ENCODE measurements at places on chromosomes 5 and 9.

- DNase-seq, result no peak
These were observed 620 bp upstream of the VPS13A start for GRCh38 chr9:77176686-77177142.

DNA sequence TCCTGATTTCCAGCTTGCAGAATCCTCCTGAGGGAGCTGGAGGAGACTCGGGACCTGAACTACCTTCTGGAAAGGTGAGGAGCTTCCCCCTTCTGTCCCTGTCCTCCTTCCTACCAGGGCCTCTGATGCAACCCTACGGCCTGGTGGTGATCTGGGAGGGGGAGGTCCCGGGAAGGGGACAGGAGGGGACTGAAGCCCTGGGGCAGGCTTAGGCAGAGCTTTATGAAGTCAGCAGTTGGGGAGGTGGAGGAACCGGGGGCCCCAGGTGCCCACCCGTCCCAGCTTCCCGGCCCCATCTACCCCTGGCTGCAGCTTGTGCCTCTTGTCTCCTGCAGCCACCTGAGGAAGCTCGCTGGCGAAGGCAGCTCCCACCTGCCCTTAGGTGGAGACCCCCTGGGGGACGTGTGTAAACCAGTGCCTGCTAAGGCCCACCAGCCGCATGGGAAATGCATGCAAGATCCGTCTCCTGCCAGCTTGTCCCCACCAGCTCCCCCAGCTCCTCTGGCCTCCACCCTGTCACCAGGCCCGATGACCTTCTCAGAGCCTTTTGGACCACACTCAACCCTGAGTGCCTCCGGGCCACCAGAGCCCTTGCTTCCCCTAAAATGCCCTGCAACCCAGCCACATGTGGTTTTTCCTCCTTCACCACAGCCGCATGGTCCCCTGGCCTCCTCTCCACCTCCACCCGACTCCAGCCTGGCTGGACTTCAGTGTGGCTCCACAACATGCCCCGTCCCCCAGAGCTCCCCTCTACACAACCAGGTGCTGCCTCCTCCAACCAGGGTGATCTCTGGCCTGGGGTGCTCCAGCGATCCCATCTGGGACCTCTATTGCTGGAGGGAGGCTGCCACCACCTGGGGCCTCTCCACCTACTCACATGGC lies 2.1 kb downstream of the SPATA31E1 start:
- DNase-seq, result no peak

DNA sequence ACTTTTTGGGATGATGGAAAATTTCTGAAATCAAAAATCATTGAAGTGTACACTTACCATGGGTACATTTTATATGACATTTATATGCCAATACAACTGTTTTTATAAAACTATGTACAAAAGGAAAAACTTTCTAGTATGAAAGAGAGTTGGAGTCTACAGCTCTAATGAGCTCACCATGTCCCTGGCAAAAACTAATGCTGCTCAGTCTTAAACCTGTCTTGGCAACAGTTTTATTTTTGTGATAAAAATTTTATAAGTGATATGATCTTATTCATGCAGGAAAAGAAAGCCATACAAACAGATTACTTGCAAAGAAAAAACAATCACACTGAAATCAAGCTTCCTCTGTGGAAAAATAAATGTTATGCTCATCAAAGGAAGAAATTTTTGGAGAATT lies 78.9 kb upstream of the RASEF start:
- DNase-seq, result no peak

- no peak for DNase-seq
These were observed 214.8 kb downstream of the PAX5 start for GRCh38 chr9:36818965-36819870.

GRCh38 chr9:16579872-16580432 lies 290.5 kb downstream of the BNC2 start:
- DNase-seq, result no peak

GRCh38 chr5:64331597-64332277 lies 166.1 kb downstream of the RNF180 start:
- no peak for DNase-seq

GRCh38 chr5:131984956-131985665 lies 26.3 kb downstream of the ACSL6 start:
- no peak for DNase-seq

DNA sequence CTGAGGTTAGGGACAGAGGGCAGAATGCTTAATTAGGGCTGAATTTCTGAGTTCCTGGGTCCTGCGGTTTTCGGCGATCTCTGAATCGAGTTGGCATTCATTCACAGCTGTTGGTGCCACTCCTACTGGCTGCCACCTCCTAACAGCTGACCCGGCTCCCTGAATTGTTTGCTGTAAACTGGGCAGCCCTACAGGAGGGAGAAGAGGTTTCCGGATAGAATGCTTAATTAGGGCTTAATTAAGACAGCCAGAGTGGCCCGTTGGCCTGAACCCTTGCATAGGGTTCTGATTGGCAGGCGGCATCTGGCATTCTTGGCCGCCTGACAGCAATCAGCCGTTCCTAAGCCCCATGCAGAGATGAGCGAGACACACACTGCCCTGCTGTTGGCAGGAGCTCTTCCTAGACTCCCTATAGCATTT lies 25.7 kb downstream of the FRMPD1 start:
- DNase-seq, result no peak

DNA sequence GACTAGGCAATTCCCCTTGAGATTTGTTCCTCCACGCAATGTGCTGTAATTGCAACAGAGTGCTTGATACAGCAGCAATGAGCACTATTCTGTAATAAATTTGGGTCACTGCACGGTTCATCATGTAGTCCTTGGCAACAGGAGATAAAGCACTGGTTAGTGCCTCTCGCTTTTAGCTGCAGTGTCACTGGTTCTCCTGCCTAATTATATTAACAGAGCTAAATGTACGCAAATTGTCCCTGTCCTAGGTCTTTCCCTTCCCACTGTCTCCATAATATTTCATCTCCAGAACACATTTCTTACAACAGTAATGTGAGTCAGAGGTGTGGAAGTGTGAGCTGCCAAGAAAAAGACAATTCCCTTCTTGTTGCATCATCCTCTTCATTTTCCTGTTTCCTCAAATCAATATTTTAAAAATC lies 553.1 kb downstream of the ZNF608 start:
- DNase-seq, result no peak

DNA sequence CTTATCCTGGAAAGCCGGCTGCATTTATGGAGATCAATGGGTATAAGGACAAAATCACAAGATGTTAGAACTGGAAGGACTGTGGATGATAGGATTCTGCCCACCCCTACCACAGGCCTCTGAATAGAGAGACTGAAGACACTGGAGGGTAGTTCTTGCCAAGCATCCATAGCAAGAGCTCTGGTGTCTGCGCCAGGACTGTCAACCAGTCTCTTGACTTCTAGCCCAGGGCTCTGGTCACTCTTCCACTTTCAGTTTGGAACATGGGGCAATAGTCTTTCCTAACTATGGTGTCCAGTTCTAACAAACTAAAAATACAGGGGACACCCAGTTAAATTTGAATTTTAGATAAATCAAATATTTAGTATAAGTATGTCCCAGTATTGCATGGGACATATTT lies 23.4 kb downstream of the LARP1 start:
- DNase-seq, result no peak

DNA sequence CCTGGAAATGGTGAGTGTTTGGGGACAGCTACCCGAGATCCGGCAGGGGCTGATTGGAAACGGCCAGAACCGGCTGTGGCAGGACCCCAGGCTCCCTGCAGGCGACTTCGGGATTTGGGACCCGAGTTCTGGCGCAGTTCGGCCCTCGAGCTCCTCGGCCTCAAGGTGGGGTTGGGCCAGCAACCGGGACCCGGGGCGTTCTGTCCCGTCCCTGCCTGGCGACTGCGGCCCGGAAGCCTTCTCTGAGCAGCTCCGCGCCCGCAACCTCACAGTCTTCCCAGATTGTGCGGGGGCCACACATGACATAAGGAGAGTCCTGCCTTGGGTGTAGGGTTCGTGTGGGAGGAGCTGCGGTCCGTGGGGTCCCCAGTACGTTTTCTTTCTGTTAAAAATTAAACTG lies 23.2 kb upstream of the NEURL1B start:
- no peak for DNase-seq

DNA sequence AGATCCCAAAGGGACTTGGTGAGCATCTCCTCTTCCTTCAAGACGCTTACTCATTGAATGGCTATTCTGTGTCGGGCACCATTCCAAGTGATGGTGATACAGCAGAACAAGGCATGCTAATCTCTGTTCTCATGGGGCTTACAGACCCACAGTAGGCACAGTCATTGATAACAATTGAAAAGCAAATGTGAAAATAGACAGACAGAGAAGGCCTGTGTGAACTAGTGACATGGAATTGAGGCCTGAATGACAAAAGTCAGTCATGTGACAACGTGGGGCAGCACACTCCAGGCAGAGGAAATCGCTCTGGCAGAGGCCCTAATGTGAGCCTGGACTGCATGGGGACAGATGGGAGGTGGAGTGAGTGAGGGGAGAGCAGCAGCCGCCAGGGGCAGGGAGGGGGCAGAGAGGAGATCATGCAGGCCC lies 70.7 kb upstream of the CPLX2 start:
- no peak for DNase-seq

GRCh38 chr9:88831713-88832407 lies 159.4 kb upstream of the S1PR3 start:
- DNase-seq, result no peak
